ENCODE measurements at places on chromosomes 2 and 18. TPM values are rescaled to one million over a fixed set of nuclear protein-coding genes. Genes with fewer than 3 reads are reported as not detected.

ELOA2 gene
- not detected for total RNA-seq

ITGB6 gene
- 84.8 TPM for total RNA-seq

PASK gene
- 53.3 TPM for total RNA-seq

EML6 gene
- total RNA-seq: 1.1 TPM

ICA1L gene
- total RNA-seq: 1.3 TPM

SLC14A1 gene
- total RNA-seq: not detected

CELF4 gene
- 7.8 TPM for total RNA-seq

SERPINB4 gene
- not detected for total RNA-seq

ZEB2 gene
- total RNA-seq: 0.32 TPM

NPHP1 gene
- total RNA-seq: 7.3 TPM

SLC8A1 gene
- 0.10 TPM for total RNA-seq

GBX2 gene
- 2.2 TPM for total RNA-seq

CHPF gene
- 139 TPM for total RNA-seq

ASXL3 gene
- 0.07 TPM for total RNA-seq

ERMN gene
- not detected for total RNA-seq

DSG4 gene
- total RNA-seq: not detected

RNU2-63P gene
- not detected for total RNA-seq
